ENCODE measurements at places on chromosomes 2 and 18. TPM values are rescaled to one million over a fixed set of nuclear protein-coding genes. Genes with fewer than 3 reads are reported as not detected.

The MYO7B gene
- 3.0 TPM for total RNA-seq

GRCh38 chr2:18651842-18652774, 62.7 kb upstream of the NT5C1B start:
- peak; percentile 29 for DNase-seq

DNA sequence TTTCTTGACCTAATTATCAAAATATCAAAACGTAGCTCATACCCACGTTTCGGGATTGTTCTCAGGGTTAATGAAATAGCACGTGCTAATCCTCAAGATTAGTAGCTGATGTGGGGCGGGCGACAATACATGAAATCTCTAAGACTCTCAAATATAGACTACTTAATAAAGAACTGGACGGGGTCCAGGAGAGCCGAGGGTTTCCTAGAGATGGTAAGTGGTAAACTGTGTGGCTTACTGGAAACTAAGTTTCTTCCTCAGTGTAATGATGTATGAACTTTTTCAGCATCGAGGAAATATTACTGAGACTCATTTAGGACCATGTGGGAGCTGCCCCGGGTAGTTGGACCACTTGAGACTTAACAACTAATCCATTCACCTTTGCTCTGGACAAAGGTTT, 453.3 kb upstream of the SALL3 start:
- no peak for DNase-seq

GRCh38 chr2:182545420-182546167, 118.8 kb upstream of the PDE1A start:
- no peak for DNase-seq

- no peak for DNase-seq
These were observed 4.9 kb upstream of the ST3GAL5 start for GRCh38 chr2:85893428-85894258.

DNA sequence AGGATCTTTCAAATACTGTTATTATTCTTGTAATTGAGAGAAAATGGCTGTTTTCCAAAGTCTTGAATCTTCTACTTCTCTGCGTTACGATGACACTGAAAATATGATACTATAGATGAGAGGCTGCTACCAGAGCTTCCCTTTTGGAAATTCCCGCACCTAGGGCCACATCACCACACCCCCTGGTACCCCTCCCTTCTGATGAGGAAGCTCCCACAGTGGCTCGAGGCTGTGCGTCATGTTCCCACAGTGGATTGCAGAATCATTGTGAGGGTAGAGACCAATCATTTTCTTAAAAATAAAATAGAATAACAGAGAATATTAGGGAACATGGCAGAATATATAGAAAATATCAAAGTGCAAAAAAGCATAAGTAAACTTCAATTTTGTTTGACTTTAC, 268.9 kb upstream of the SMIM21 start:
- DNase-seq, result no peak

The LGALSL gene
- 2.9 TPM for total RNA-seq

The PDE11A gene
- total RNA-seq, result 0.52 TPM

GRCh38 chr2:176826356-176826755, 386.2 kb upstream of the HNRNPA3 start:
- no peak for DNase-seq
